SW 1271 (cell line): ENCODE measurements at places on chromosomes 6 and 20.

- DNase-seq: no peak
Observed at GRCh38 chr20:17848249-17849048, 120.1 kb downstream of the SNX5 start.

GRCh38 chr6:55918639-55919038, 43.2 kb upstream of the BMP5 start:
- DNase-seq: no peak

DNA sequence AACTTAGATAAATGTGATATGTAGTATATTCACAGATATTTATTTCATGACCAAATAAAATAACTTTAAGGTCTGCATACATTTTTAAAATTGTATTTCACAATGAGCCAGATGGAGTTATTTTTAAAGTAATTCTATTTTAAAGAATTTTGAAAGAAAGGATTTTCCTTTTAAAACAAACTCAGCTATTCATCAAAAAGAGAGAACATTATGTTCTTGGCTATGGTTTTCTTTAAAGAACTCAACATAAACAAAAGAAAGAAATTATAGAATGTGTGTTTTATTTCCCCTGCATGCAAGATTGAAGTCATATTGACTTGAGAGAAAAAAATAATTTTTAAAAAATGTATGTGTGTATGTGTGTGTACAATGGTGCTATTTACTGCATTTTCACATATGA, 1023.6 kb upstream of the CITED2 start:
- no peak for DNase-seq

DNA sequence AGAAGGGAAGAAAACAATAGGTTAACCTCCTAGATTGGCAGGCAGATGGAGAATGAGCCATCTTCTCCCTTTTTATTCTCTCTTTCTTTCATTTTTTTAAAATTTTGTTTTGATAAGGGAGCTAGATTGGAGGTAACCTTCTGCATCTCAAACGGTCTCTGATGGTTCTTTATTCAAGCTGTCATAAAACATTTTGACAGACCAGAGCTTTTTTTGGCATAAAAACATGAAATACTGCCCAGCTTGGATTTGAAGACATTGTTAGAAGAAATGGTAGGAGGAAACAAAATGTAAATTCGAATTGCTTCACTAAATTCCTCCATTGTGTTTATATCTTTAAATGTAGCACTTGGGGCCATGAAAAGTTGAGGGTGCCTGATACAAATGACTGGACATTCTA, 158.5 kb downstream of the EPHA7 start:
- DNase-seq: no peak

GRCh38 chr6:154478021-154478700, 32.3 kb downstream of the CNKSR3 start:
- no peak for DNase-seq

DNA sequence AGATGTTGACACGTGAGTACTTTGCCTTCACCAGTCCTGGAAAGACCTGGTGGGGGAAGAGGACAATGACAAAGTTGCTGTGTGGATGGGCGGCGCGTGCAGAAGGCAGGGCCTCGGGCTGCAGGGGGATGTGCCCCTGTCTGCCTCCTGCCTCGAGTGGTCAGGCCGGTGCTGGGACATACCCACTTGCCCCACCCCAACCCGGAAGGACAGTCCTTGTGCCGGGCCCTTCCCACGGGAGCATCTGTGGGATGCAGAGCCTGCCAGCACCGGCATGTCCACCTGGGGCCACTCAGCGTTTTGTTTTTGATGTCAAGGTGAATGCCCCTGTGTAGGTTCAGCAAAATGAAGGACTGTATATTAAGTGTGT, 60.5 kb upstream of the BHLHE23 start:
- DNase-seq: no peak

GRCh38 chr20:49999329-49999728, 16.5 kb downstream of the SNAI1 start:
- no peak for DNase-seq

GRCh38 chr6:45577836-45578504, 200.2 kb upstream of the SUPT3H start:
- no peak for DNase-seq

- no peak for DNase-seq
Observed at GRCh38 chr20:31739550-31739977, 474 bp downstream of the TPX2 start.

DNA sequence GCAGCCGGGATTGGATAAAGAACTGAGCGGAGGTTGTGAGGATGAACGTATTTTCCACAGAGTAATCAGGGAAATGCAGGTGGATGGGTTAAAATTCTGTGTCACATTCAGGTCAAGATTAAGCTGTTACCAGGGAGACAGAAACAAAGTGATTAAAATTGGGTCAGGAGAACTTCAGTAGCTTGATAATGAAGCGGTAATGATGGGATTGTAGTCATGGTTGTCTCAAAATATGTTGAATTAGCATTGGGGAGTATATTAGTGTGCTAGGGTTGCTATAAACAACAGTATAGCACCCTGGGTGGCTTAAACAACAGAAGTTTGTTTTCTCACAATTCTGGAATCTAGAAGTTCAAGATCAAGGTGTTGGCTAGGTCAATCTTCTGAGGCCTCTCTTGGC, 155.5 kb downstream of the GJA1 start:
- no peak for DNase-seq

DNA sequence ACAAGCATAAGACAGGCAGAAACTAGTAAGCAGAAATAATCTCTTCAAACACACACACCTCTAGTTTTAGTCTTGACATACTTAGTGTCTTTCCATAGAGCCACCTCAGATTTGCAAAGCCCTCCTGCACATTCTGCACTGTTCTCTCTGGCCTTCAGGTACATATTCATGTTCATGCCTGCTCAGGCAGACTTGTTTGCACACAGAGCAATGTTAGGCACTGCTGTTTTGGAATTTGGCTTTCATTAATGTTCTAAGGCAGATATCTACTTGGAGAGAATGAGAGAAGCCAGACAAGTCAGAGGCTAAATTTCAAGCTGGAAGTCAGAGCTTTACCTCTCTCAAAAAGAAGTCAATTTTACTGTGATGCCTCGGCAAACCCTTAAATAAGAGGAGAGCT, 21.3 kb upstream of the DST start:
- DNase-seq: no peak

- no peak for DNase-seq
Observed at GRCh38 chr6:112511441-112511840, 164.3 kb downstream of the RFPL4B start.

- no peak for DNase-seq
Observed at GRCh38 chr20:3173610-3174441, 477 bp upstream of the LZTS3 start.

DNA sequence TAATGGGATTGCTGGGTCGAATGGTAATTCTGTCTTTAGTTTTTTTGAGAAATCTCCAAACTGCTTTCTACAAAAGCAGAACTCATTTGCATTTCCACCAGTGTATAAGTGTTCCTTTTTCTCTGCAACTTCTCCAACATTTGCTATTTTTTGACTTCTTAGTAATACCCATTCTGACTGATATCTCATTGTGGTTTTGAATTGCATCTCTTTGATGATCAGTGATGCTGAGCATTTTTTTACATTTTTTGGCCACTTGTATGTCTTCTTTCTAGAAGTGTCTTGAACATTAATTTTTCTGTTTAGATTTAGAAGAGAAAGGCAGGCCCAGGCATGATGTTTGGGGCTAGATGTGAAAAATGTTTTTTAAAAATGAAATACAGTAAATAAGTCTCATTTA, 553.1 kb upstream of the MAN1A1 start:
- DNase-seq: no peak

DNA sequence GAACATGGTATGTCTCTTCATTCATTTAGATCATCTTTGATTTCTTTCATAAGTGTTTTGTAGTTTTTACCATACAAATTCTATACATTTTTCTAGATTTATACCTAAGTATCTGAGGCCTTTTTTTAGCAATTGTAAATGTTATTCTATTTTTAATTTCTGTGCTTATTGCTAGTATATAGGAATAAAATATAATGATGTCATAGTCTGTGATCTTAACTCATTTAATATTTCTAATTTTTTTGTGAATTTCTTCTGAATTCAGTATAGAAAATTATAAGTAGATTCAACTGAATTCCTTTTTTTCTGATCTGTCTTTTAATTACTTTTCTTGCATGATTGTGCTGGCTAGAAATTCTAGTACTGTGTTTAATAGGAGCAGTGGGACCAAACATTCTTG, 520.6 kb downstream of the NKAIN2 start:
- DNase-seq: no peak
